ENCODE measurements at places on chromosomes 3 and 15.

GRCh38 chr3:2516762-2517441 lies 418.2 kb downstream of the CNTN4 start:
- no peak for DNase-seq

DNA sequence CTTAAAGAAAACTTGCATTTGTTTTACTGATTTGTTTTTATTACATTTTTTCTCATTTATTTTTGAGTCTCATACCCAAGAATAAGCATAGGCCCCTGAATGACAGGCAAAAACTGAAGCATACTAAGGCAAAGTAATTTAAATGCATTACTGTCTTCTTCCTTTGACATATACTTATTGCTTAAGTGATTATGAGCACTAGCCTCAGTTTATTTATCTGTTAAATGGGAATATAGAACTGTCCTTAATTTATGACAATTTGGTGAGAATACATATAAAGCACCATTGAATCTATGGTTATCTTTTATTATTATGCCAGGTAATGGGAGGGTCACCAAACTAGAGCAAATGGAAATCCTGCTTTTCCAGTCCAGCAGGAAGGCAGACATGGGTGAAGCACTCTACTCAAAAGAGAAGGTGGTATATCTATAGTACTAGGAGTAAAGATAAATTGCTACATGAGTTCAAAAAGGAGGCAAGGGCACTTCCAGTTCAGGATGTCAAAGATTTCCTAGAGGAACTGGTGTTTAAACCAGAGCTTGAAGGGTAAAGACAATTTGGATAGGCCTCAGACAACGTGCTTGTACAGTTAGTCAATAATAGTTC lies 435.0 kb downstream of the FOXP1 start:
- DNase-seq = no peak

DNA sequence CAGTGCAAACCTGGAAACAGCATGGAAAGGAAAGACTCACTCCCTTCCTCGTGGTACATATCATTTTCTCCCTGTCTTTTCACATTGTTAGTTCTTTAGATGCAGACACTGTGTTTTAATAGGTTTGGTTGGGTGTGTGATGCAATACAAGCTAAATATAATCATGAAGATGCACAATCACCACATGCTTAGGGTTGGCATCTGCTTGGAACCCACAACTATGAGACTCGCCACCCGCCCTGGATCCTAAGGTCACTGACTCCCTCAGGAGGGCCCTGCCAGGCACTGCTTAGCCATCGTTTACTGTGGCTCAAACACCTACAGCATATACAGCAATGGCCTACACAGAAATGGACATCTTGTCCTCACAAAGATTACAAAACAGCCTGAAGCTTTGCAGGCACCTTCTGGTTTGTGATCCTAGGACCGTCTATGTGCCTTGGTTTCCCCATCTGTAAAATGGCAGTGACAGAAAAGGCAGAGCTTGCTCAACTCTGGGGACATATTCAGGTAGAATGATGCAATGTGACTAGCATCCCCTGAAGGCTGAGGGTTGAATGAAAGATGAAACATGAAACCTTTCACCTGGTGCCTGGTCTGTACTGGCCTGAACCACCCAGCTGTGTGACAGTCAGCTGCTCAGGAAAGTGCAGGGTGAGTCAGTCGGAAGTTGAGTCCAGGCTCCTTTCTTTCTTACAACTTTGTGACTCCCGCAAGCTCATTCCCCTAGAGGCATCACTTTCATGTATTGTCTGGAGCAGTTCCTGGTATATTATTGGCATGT lies 123.6 kb upstream of the PFN2 start:
- no peak for DNase-seq

- no peak for DNase-seq
Observed at GRCh38 chr3:295166-295565, 98.6 kb downstream of the CHL1 start.

DNA sequence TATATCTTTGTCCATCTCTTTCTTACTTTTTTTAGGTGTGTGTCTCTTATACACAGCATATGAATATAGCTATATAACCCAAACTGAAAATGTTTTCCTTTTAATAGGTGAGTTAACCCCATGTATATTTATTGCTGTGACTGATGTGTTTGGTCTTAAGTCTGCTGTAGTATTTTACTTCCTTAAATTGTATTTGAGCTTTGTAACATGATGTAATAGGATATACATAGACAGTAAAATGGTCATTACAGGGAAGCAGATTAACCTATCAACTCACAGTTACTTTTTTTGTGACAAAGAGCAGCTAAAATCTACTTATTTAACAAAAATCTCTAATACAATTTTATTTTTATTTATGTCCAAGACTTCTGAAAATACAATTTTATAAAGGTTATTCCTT lies 51.8 kb upstream of the CDAN1 start:
- DNase-seq = no peak

DNA sequence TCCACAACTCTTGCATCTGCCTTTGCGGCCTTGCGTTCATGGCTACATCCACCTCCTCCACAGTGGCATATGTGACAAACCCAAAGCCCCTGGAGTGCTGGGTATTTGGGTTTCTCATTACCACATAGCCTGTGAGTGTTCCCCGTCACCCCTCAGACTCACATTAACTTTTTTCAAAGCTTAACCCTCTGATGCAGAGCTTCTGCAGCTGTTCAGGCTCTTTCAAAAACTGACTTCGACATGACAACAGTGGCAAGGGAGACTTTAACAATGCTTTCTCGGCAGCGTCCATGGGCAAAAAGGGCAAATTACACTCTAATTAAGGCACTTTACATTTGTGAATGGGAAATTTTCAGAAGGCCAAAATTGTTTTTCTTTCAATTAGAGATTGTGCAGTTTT lies 343.2 kb downstream of the UNC13C start:
- no peak for DNase-seq

DNA sequence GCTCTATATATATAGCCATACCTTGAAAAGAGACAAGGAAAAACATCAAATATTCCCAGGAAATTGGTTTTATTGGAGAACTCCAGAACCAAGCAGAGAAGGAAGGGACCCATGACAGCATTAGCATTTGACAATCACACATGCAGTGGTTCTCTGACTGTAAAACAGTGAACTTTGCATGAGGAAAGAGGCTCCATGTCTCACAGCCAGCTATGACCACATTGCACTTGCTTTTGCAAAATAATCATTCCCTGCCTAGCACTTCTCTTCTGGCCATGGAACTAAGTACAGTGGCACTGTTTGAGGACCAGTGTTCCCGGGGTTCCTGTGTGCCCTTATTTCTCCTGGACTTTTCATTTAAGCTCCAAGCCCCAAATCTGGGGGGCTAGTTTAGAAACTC lies 85.5 kb downstream of the TGFBR2 start:
- no peak for DNase-seq

GRCh38 chr3:194964809-194965208 lies 279.1 kb downstream of the FAM43A start:
- DNase-seq = no peak

Measured in OCI-LY7 (cell line).